ENCODE measurements at places on chromosomes 4 and X. TPM values are rescaled to one million over a fixed set of nuclear protein-coding genes. Genes with fewer than 3 reads are reported as not detected.

DNA sequence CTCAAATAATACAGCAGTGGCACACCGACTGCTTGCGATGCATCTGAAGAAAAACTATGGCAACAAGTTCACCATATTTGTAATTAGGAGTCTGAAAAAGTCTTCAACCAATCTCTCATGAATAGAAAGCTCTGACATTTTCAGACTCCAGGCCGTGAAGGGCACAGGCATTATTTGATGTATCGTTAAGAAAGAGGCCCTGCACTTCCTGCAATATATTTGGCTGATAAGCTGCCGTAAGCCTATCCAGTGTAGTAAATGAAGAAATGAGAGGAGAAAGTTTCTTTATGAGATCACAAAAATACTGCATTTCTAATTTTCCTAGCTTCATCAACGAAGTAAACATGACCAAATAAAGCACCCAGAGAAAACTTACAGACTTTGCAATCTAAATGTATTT lies 613.8 kb upstream of the TECRL start:
- no peak for DNase-seq

GRCh38 chrX:10447564-10448214 lies 172.7 kb downstream of the MID1 start:
- no peak for DNase-seq

The NXF2 gene
- total RNA-seq: not detected

GRCh38 chrX:13164611-13165010 lies 120.2 kb upstream of the FAM9C start:
- DNase-seq: no peak

DNA sequence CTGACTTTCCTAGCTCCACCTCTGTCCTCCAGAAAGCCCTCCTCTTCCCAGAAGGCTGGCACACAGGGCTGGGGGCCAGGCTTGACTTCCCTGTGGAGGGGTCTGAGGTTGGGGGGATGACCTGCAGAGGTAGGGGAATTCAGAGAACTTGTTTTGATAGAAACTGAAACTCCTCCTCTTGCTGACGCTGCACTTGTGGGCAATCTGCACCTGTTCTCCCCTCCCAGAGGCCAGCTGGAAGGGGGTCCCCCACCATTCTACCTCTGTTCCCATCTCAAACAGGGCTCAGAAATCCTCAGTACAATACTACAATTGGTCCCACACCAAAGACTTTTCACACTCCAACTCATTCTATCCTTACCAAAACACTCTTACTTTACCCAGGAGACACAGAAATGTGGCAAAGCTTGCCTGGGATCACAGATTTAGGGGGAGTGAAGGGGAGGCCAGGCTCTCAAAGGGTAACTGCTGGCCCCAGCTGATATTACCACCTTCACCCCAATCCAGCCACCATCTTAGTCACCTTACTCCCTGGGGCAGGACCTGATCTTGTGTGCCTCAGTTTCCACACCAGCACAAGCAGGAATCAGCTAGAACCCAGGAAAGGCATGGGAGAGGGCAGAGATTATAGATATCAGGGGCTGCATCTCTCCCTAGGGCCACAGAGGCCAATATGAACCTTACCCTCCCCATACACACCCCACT lies 18.5 kb downstream of the OTUD5 start:
- DNase-seq: no peak

The FGA gene
- 1,239 TPM for total RNA-seq

GRCh38 chr4:84678976-84679744 lies 96.2 kb downstream of the CDS1 start:
- DNase-seq: no peak

DNA sequence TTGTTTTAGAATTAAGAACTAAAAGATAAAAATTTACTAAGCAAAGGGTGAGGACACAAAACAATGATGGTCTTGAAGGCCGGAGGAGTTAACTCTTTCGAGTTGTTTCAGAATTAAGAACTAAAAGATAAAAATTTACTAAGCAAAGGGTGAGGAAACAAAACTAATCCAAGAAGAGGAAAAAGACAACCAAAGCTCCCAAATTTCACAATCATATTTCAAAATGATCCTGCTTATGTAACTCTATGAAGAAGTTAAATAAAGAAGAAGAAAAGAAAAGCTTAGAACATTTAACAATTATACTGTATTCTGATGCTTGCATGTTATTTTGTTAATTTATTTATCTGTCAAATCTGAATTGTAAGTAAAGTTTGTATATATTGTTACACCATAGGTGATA lies 154.8 kb upstream of the SLIT2 start:
- DNase-seq: no peak

DNA sequence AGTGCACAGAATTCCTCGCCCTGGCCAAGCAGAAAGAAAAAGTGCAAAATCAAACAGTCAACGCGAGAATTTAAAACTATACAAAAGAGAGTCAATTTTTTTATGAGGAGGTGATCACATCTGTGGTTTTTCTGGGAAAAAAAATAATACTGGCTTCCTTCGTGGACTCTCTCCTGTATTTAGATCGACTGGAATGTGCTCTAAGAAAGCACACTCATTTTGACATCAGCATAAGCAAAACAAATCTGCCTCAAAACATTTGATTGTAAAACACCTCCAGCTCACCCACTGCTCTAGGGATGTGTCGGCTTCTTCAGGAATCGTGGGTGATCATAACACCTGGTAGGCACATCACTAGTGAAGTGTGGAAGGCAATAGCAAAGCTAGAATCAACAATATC lies 417.4 kb upstream of the FAT1 start:
- no peak for DNase-seq

DNA sequence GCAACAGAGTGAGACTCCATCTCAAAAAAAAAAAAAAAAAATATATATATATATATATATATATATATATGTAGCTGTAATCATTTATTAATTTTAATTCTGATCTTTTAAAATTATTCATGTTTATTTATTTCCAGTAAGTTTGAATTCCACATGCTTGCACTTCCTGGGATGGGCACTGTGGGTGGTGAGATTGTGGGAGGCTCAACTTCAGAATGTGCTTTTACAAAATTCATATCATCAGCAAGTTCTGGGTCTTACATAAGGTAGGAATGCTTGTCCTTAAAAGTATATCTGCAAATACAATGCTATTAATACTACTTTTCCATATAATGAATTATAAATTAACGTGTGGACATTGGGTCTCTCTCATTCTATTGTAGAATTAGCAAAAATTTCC lies 156.5 kb downstream of the EMCN start:
- no peak for DNase-seq

GRCh38 chr4:75432683-75433082 lies 81.5 kb downstream of the RCHY1 start:
- peak; percentile 19 for DNase-seq

DNA sequence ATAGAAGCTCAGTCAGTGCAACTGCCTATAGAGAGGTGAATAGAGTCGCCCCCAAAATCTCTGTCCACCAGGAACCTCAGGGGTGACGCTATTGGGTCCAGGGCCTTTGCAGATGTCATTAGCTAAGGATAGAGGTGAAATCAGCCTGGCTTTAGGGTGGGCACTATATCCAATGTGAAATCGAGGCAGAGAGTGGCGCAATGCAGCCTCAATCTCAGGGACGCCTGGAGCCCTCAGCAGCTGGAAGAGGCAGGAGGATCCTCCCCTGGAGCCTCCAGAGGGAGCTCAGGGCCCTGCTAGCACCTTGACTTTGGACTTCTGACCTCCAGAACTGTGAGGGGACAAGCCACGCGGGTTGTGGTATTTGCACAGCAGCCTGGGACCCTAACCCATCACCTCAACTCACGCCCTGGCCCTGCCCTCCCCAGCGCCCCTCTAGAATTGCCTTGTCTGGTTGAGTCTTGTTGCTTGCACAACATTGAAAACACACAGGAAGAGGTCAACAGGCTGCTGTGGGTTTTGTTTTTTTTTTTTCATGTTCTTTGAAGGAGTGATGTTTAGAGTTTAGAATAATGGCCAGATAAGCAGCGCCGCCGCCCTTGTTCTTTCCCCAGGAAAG lies 89.4 kb upstream of the PSAPL1 start:
- DNase-seq: no peak
